ENCODE measurements at places on chromosomes 3 and 15.
A peak's percentile ranks its signal among the peaks of the same experiment; 100 is the strongest.

- no peak for DNase-seq
Measured at GRCh38 chr3:56361731-56362130, 106.5 kb downstream of the ERC2 start.

DNA sequence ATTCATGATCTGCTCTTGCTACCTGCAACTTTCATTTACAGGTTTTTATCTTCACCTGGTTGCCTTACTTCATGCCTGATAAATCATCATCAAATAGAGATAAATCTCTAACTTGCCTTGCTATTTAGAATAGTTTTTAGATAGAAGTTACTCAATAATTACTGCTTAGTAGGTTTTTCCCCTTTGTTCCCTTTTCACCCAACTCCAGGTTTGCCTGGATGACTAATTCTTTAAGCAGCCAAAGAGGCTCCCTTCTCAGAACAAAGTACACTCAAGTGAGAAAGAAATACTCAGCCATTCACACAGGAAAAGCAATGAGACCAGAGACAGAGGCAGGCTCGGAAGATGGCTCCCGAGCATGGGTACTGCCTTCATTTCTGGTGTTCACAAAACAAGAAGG lies 268.1 kb upstream of the CRBN start:
- DNase-seq = no peak

- no peak for DNase-seq
Measured at GRCh38 chr3:124783696-124784095, 53.4 kb downstream of the UMPS start.

GRCh38 chr3:26106228-26106627 lies 316.3 kb downstream of the OXSM start:
- no peak for DNase-seq

- no peak for DNase-seq
Measured at GRCh38 chr15:63185206-63185605, 4.2 kb upstream of the RAB8B start.

GRCh38 chr15:61047783-61048182 lies 181.3 kb downstream of the RORA start:
- no peak for DNase-seq

DNA sequence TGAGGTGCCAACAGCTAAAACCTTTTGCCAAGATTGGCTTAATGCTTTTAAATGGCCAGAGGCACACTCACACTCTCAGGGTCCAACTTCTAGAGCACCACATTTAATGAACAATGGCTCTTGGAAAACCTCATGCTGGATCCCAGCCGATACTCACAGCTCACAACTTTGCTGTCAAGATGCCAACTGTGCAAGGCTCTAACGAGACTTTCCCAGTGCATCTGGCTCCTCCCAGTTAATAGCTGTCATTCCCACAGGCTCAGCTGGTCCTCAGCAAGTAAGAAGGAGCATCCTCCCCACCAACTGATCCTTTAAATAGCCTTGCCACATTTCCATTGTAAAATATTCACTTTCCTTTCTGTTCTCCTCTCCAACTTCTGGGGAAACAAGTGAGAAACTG lies 20.3 kb upstream of the FRMD4B start:
- DNase-seq = no peak

DNA sequence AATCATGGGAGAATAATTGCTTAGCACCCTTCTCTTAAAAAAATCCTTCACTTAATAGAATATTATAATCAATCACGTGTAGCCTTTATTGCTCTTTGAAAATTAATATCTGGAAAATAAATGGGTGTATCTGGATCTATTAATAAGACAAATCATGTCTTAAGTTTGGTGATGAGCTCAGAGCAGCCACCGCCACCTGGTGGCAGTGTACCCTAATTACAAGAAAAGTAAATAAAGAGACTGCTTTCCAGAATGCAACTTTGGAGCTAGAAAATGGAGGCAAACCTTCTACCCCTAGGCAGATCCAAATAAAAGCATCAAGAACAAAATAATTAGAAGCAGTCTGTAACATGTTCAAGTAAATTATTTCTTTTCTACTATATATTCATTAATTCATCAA lies 43.5 kb downstream of the EPHB1 start:
- no peak for DNase-seq

GRCh38 chr3:24683633-24684384 lies 189.2 kb upstream of the THRB start:
- no peak for DNase-seq

DNA sequence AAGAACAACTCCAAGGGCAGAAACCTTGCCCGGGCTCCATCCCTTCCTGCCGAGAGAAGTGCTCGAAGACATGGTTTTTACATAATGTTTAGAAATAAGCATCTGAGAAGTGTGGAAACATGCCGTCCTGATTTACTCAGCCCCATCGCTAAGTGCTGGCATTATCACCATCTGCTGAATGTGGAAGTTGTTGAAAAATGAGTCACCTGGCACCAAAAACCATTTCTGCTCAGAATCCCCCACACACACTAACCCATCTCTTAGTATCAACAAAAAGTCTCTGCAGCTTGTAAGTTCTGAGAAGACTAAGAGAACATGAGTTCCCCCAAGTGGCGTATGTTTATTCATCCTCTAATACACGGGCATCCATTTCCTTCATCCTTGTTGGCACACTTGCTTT lies 51.0 kb upstream of the ARL8B start:
- DNase-seq = no peak

DNA sequence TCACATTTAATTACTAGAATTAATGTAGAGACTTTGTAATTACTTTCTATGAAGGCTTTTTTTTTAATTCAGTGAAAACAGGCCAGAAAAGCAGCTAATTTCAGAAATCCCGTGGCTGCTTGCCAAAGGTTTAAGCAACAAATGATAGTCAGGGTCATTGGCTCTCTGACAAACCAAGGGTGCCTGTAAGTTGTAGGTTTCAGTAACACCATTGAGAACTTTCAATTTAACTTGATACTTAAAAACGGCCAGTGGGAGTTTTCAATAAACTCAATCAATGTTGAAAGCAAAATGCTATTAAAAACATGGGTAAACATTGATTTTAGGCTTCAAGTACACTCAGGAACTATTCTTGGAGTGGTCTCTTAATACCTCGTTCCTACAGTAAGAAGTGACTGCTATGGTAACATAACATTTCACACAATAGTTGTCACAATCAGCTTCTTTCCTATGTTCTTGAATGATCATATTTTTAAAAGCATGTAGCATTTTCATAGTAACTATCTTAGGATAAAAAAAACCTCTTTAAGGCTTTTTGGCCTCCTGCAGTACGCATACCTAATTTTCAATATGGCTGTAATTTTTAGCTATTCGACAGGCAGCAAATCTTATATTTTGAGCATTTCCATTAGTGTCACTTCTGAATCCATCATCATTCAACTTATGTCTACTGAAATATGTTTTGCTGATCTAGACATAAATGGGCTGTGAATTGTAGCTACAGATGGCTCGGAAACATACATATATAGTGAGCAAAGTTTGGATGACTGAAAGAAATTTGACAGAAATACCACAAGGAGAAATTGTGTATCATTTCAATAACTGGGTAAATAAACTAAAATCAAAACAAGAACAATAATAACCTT lies 592.1 kb upstream of the GBE1 start:
- DNase-seq = peak; percentile 26

- DNase-seq = no peak
Measured at GRCh38 chr3:120057626-120058025, 36.6 kb downstream of the GSK3B start.

DNA sequence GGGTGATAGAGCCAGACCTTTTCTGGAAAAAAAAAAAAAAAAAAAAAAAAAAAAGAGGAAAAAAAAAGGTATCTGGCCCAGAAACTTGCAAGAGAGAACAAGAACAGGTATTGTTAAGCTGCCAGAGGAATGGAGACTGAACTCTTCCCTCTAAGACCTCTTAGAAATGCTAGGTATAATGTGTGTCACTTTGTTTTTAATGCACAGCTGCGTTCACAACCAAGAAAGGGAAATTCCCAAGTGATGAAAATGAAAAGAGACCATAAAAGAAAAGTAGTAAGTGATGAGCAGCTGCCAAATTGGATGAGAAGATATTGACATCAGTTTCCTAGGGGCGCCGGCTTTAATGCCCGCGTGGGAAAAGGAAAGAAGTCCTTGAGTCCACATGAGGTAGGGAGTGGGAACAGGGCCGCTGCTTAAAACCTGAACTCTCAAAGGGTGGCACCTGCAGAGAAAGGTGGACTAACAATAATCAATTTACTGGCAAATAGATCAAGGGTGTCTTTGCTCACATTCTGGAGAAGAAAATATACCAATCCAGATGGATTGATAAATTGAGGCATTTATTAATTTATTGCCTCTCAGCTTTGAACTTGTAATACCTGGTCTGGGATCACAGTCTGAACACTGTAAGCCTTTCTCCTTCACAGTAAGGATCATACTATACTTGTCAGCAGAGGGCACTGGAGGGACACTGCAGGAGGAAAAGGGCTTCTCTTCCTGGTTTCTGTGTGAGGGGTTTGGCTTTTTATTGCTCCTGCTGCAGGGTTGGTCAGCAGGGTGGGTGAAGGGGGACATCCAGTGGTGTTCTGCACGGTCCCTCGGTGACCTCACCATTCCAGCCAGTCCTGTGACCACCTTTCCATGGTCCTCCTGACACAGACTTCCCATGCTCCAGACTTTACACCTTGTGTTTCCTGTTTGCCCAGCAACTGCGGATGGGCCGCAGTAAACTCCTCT lies 131.6 kb downstream of the AQP9 start:
- DNase-seq = peak; percentile 26

GRCh38 chr15:73886717-73887345 lies 13.5 kb downstream of the TBC1D21 start:
- no peak for DNase-seq

- DNase-seq = no peak
Measured at GRCh38 chr3:169112153-169112892, 551.2 kb downstream of the MECOM start.

GRCh38 chr3:49035281-49035680 lies 6.1 kb upstream of the IMPDH2 start:
- DNase-seq = no peak

DNA sequence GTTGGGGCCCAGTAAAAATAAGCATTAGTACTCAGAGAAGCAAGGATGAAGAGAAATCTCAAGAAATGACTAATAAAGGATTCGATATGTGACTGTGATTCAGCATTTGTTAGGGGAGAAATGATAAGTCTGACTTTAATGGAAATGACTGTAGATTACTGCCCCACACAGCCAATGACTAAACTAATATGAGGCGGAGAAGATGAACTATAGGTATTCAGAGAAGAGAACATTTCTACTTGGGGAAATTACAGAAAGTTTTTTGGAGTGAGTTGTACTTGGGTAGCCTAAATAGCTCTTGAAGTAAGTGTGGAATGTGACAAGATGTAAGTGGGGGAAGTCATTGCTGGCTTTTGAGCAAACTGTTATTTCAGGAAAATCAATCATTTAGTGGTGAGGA lies 380.0 kb downstream of the PDCD6IP start:
- DNase-seq = no peak

GRCh38 chr3:33103480-33103879 lies 6.5 kb upstream of the GLB1 start:
- no peak for DNase-seq

GRCh38 chr3:114707252-114707860 lies 413.5 kb downstream of the TIGIT start:
- DNase-seq = no peak

DNA sequence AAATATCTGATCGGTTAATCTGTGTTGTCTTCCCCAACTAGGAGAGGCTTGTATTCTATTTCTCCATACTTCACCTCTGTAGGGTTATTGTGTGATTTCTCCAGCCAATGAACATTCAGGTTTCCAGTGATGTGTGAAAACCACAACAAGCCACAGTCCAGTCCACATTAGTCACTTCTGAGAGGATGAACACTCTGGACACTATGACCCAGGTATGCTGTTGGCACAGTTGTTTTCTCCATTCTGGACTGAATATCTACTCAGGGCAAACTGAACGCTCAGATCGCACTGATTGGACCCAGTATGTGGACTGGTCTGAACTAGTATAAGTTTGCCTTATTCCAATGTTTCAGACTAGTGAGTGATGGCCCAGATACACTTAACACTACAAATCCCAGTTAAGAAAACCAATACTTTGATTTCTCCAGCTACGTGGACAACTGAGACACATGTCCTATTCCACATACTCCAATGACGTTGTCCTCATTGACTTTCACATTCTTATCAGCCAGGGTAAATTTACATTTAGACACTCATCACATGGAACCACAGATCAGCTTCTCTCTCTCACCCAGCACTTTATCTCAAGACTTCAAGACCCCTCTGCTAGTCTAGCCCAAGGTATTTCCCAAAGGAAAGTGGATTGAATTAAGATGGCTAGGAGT lies 587.4 kb upstream of the SGO1 start:
- no peak for DNase-seq

- DNase-seq = no peak
Measured at GRCh38 chr15:29046281-29046810, 160.6 kb downstream of the APBA2 start.

GRCh38 chr3:31815006-31815405 lies 166.1 kb downstream of the OSBPL10 start:
- no peak for DNase-seq

DNA sequence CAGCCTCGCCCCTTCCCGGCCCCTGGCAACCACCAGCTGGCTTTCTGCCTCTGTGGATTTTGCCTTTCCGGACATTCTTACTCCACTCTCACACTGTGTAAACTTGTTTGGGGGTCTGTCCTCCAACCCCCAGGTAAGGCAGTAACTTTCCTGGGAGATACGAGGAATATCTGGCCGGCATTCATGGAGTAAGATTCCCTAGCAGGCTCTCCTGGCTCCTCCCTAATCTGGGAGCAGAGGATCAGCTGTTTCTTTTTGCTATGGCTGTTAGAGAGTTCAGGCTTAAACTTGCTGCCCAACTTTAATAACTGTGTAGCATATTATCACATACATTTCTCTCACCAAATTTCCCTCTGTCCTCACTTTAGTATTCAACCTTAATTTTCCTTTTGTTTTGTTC lies 64.3 kb downstream of the IGF2BP2 start:
- DNase-seq = no peak

- DNase-seq = no peak
Measured at GRCh38 chr15:58383876-58384275, 47.9 kb upstream of the LIPC start.

DNA sequence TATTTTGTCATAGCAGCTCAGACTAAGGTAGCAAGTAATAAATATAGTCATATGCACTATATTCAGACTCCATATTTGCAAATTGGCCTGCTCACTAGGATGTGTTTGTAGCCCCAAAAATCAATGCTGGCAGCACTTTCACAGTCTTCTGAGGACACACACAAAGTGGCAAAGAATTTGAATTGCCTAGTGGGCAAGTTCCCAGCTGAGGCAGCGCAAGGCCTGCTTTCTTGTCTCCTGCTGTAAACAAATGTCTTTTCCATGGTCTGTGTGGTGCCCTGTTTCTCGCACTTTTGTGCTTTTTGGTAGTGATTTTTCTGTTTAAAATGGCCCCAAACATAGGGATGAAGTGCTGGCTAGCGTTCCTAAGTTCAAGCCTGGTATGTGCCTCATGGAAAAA lies 416.0 kb downstream of the OCA2 start:
- DNase-seq = no peak

DNA sequence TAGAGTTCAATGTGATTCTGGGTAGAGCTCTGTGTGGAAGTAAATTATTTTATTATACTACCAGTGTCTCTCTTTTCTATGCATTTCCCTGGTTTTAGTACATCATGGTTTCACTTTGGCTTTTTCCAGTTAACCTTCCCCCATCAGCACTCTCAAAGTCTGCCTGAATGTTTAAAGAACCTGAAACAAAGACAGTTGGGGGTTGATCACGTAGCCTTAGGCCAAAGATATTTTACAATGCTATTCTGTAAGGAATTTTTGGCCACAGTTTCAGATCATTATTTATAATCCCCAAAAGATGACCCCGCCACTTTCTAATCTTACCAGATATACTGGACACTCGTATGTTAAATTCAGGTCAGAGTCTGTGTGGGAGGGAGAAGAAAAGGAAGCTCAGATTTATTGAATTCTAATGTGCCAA lies 156.3 kb upstream of the TMC3 start:
- no peak for DNase-seq

- DNase-seq = no peak
Measured at GRCh38 chr3:88584451-88584850, 434.7 kb downstream of the C3orf38 start.
